ENCODE measurements at places on chromosomes 13 and 19. TPM values are rescaled to one million over a fixed set of nuclear protein-coding genes. Genes with fewer than 3 reads are reported as not detected.

Gene ZNF536
- total RNA-seq = 18.7 TPM

DNA sequence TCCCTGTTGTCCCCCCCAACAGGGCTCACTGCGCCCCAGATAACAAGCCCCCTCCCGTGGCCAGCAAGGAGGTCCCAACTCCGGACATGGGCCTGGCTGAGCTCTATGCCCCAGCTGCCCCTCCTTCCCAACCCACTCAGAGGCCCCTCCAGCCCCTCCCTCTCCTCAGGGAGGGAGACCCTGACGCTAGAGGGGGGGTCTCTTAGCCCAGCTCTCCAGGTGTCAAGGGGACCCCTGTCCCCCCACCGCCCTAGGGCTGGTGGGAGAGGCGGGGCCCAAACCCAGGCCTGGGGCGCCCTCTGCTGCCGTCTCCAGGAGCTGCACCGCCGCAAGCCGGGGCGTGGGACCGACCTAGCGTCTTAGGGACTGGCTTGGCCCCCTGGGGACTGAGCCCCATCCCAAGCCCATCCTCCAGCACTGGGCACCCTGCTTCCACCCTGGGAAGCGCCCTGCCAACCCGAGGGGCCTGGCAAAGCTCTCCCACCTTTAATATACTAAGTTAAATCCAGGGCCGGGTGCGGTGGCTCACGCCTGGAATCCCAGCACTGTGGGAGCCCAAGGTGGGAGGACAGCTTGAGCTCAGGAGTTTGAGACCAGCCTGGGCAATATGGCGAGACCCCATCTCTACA, 1.4 kb downstream of the GRIN3B start:
- H3K27me3 ChIP-seq = peaks cover 63% of the 10 kb centered on the region
- no peak overlapping the region for H3K27ac ChIP-seq
- peak; percentile 73 for DNase-seq
- no peak overlapping the region for H3K4me3 ChIP-seq
- peaks cover 5% of the 10 kb centered on the region for H3K36me3 ChIP-seq

DNA sequence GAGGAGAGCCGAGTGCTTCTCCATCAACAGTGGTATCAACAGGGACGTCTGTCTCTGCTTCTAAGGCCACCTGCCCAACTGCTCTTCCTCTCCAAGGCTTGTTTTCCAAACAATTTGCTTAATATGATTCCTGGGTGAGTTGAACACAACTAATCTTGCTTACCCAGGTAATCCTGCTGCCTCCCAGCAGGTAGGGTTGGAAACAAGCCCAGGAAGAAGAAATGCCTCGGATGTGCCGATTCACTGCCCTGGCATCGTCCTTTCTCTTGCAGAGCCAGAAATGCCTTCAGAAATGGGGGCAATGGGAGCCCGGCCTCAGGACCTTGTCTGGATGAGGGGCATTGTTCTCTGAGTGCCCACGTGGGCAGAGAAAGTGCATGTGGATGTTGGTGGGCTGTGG, 51.9 kb upstream of the C1QTNF9B start:
- H3K4me1 ChIP-seq = no peaks in the 10 kb centered on the region
- H3K27ac ChIP-seq = no peak overlapping the region
- DNase-seq = no peak
- no peak overlapping the region for H3K4me3 ChIP-seq
- no peaks in the 10 kb centered on the region for H3K36me3 ChIP-seq

Gene CEBPG
- total RNA-seq = 40.2 TPM

DNA sequence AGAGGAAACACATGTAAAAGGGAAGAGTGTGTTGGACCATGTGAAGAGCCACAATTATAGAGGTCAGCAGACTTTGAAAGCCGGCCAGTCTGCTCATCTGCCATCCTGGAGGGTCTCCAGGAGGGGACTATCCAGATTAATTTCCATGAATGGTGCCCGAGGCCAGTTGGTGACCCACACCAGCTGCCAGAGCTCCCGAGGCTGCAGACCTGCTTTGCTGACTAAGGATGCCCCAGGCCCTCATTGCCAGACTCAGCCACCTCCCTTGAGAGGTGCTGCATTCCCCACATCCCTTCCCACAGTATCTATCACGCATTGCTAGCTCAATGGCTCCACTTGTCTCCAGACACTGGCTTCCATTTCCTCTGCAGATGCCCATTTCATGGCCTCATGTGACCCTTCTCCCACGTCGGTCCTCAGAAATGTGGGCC, 110.3 kb downstream of the NALCN start:
- H3K4me3 ChIP-seq = no peak overlapping the region
- H3K27ac ChIP-seq = no peak overlapping the region
- DNase-seq = no peak
- H3K36me3 ChIP-seq = no peaks in the 10 kb centered on the region
- H3K4me1 ChIP-seq = no peaks in the 10 kb centered on the region
- H3K27me3 ChIP-seq = no peaks in the 10 kb centered on the region

- H3K36me3 ChIP-seq = no peaks in the 10 kb centered on the region
- H3K4me1 ChIP-seq = no peaks in the 10 kb centered on the region
- no peak overlapping the region for H3K4me3 ChIP-seq
- H3K27ac ChIP-seq = no peak overlapping the region
- DNase-seq = no peak
- no peaks in the 10 kb centered on the region for H3K27me3 ChIP-seq
These were observed 1624.1 kb upstream of the PRR20A start for GRCh38 chr13:55516610-55517009.

GRCh38 chr19:40908976-40909375, 26.9 kb upstream of the CYP2A7 start:
- H3K27me3 ChIP-seq = peaks cover 67% of the 10 kb centered on the region
- H3K4me1 ChIP-seq = no peaks in the 10 kb centered on the region
- no peak overlapping the region for H3K4me3 ChIP-seq
- H3K36me3 ChIP-seq = no peaks in the 10 kb centered on the region
- H3K27ac ChIP-seq = no peak overlapping the region
- DNase-seq = no peak

GRCh38 chr13:26679411-26680122, 81.0 kb downstream of the GPR12 start:
- H3K36me3 ChIP-seq = peaks cover 21% of the 10 kb centered on the region
- H3K4me3 ChIP-seq = no peak overlapping the region
- no peaks in the 10 kb centered on the region for H3K27me3 ChIP-seq
- H3K27ac ChIP-seq = no peak overlapping the region
- no peak for DNase-seq

Gene CCDC70
- total RNA-seq = not detected

DNA sequence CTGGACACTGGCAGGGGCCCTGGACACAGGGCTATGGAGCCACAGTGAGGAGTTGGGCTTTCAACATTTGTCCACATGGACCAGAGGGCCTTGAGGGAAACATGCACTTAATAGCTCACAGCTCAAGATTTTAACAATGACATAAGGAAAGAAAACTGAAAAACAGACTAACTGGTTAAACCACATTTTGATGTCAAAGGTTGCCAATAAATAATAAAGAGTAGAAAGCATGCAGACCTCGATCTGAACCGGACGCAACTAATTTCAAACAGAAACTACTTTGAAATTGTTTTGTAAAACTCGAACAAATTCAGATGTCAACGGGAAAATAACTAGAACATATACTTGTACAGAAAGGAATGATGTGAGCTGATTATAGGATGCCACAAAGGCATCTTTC, 15.5 kb upstream of the ZNF888 start:
- no peaks in the 10 kb centered on the region for H3K27me3 ChIP-seq
- peaks cover 17% of the 10 kb centered on the region for H3K4me1 ChIP-seq
- H3K4me3 ChIP-seq = no peak overlapping the region
